ENCODE measurements at places on chromosomes 3 and 15.

DNA sequence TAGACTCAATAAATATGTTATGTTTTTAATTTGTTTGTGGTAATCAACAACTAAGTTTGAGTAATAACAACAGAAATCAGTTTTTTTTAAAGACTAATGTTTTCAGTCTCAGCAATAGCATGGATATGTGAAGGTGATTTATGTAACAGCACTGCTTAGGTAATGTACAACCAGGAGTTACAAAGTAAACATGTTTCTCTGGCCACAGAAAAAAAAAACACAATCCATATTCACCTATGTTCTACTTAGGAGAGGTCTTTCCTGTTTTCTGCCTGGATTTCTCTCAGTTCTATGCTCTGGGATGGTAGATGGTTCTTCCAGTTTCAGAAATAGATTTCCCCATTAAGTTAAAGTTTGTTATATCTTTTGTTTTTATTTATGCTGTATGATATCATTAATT is 579.4 kb downstream of the SI start:
- no peak for DNase-seq

GRCh38 chr3:132342610-132343009 is 25.4 kb downstream of the ACP3 start:
- no peak for DNase-seq

- no peak for DNase-seq
Observed at GRCh38 chr3:11385326-11385725, 113.1 kb downstream of the ATG7 start.

DNA sequence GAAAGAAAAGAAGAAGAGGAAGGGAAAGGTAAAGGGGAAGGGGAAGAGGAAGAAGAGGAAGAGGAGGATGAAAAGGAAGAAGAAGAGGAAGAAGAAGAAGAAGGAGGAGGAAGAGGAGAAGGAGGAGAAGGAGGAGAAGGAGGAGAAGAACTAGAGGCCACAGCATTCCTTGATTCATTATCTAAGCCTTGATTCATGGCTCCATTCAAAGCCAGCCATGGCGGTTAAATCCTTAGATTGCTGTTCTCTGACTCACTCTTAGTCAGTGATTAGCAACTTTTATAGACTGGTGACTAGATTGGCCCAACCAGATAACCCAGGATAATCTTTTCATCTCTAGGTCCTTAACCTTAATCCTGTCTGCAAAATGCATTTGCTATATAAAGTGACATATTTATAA is 47.6 kb downstream of the OSTN start:
- DNase-seq = no peak

DNA sequence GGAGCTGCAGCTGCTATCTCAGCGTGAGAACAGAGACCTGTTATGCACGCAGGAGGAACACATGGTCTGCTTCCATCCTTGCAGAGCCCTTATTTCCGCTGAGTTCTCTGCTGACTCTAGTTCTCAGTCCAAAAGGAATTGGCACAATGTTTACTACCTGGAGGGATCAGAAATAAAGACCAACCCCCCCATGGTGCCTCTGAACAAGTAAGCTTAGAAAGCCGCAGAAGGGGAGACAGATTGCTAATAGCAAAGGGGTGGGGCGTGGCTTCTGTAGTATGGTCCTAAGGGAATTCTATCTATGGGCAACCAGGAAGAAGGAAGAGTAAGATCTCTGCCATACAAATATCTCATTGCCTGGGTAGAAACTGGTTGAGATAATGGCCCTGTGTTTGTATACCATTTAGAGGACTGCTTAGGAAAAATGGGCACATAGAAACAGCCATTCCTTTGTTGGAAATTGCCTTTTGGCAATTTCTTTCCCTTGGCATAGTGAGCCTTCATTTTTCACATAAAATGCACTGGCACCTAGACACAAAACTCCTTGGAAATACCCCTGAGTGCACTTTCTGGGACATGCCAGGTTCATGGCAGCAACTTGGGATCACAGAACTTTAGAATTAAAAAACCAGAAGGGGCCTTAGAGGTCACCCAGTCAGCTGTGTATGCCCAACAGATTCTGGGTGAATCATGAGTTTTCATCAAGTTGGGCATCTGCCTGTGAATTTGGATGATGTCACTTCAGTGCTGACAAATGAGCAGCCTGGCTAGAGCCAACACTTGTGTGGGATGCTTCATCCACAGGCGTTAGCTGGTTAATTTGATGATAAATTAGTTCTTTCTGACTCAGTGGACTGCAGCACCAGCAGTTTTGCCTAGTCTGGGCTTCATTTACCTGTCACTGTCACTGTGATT is 57.4 kb upstream of the STXBP5L start:
- no peak for DNase-seq

Data from effector memory CD8-positive, alpha-beta T cell (primary cell).